ENCODE measurements at places on chromosomes 3 and 15.

DNA sequence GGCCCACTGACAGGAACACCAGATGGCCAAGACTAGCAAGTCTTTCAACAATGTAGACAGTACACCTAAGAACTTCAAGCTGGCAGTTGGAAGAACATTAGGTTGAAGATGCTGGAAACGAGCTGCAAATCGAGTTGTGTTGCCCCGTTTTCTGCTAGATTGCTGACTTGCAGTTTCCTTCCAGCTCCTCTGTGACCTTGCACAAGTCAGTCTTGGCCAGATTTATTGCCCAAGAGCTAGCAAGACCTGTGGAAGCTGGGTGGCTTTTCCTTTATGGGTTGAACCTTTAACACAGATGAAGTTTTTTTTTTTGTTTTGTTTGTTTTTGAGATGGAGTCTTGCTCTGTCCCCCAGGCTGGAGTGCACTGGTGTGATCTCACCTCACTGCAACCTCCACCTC lies 2.9 kb upstream of the RBM6 start:
- DNase-seq, result no peak

DNA sequence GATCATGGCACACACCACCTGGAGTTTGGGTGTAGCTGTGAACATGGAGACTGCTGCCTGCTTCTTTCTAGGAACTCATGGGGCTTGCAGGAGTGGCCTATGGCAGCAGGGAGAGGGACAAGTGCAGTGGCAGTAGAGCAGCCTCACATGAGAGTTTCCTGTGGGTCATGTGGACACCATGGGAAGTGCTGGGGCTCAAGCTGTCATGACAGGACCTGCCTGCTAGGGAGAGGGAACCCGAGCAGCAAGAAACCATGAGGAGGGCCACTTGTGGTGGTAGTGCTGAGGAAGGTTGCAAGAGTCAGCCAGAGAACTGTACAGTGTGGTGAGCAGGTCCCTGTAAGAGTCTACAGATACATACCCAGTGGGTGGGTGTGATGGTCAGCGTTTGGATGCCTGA lies 73.8 kb upstream of the MRPS22 start:
- DNase-seq, result no peak

GRCh38 chr15:62877276-62877857 lies 165.2 kb upstream of the TPM1 start:
- DNase-seq, result no peak

DNA sequence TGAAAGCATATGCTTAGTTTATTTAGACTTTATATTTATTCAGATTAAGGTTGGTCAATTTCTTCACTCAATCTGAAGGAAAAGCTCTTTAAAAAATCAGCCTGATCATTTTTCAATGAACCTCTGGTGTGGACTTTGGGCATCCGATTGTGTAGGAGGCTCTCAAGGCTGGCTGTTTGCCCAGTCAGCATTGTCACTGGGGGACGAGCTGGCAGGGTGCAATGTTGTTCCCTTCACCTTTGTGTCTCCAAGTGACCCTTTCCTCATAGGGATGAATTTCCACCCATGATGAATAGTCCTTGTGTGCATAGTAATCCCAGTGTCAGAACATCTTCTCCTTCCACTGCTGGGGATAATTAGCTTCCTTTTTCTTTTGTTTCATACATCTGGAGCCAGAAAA lies 102.5 kb downstream of the CHRNA7 start:
- no peak for DNase-seq

DNA sequence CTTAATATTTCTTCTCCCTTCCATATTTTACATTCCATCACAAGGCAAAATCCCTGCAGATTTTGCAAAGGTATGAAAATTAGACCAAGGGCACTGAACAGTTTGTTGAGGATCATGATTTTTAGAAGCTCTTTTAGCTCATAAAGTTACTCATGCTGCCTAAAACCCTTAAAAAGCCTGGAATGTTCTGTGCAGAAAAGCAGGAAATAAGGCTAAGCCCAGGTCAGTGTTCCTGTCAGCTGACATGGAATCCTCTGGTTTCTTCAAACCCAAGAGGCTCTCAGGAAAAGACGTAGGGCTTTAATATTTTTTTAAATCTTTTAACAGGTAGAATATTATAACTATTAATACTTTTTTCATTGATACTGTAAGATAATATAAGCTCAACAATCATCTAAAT lies 8.2 kb downstream of the CBLB start:
- no peak for DNase-seq

DNA sequence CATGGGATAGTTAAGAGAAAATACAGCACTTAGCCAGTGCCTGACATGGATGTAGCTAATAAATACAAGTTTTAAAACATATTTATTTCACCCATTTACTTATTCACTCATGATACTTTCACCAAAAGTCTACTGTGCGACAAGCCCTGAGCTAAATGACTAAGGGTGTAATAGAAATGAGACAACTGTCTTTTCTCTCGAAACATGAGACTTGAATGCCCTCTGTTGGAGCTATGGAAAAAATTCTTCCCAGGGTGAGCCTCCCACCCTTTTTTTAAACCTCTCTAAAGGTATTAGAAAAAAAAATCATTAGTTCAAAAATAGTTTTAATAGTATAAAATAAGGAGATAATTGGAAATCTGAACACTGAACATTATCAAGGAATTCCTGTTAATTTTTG lies 24.3 kb upstream of the RPL14 start:
- no peak for DNase-seq
